ENCODE measurements at places on chromosomes 3 and 15.

DNA sequence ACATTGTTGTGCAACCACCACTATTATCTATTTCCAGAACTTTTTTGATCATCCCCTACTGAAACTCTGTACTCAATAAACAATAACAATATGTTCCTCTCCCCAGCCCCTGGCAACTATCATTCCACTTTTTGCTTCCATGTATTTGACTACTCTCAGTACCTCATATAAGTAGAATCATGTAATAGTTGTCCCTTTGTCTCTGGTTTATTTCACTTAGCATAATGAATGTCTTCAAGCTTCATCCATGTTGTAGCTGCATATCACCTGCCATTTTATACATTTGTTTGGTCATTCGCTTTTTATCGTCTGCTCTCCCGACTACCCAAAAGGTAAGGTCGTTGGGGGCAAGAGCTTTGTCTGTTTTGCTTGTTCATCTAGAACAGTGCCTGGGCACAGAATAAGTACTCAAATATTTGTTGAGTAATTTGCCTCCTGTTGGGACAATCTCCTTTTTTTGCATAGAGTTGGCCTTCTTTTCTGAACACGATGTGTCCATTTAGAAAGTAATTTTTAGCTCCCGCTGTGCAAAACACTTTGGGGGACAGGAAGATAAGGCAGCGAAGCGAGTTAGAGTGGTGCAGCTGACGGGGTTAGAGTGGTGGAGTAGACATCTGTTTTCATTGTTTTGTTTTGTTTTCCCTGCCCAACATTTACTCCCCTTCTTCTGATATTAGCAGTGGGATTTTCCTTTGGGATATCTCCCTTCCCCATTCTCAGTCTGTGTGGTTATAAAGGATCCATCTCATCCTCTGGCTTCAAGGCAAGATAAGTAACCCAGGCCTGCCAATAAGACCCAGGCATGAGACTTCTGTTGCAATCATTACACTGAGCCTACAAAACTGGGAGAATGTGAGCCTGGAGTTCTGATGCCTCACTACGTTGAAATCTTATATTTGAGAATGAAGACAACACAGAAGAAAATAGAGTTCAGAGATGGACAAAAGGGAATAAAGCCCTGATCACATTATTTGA is 83.4 kb upstream of the RNU6-1 start:
- DNase-seq = peak; percentile 85

- DNase-seq = no peak
These were observed 158.5 kb downstream of the FEZF2 start for GRCh38 chr3:62214850-62215249.

DNA sequence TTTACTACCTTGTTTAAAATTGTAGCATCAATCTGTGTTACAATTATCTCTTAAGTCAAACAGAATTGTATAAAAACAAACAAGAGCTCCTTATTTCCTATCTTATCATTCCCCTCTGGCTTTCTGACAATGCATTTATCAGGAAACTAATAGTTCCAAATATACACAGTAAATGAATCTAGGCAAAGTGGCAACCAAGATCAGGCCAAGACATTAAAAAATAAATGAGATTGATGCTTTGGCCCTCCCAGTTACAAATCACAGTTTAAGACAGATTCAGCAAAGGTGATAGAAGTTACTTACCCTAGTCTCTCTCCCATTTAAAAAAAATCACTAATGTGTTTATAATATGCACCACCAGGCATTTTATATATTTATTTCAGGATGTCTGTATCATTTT is 236.7 kb downstream of the EPHA3 start:
- DNase-seq = no peak

- DNase-seq = no peak
These were observed 2.6 kb upstream of the ACKR4 start for GRCh38 chr3:132594498-132594897.

GRCh38 chr3:162699291-162699690 is 1202.7 kb downstream of the OTOL1 start:
- DNase-seq = no peak

DNA sequence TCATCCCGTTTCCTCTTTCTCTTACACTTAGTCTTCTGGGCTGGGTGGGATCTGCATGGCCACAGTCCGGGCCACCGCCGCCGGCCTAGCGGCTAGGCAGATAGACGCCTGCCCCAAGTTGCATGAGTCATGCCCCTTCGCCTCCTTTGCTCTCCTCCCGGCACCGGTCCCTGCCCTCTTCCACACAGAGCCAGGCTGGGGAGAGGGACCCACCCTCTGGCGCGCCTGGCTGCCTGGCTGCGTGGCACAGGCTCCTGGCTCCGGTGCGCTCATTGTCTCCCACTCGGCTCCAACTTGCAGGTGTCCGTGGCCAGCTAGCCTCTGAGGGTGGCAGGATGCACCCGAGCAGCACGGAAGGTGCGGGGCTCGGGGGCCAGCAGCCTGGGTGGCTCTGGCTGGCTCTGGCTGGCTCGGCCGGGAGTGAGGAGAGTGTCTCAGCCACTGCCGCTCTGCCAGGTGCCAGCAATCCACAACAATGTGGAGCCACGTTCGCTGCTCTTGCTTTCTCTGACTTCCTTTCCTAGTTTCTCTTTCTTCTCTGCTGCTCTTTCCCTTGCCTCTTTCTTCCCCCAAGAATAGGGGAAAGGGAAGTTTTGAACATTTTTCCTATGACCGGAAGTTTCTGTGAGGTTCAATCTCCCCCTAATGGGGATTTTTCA is 22.4 kb upstream of the MTHFS start:
- DNase-seq = no peak

DNA sequence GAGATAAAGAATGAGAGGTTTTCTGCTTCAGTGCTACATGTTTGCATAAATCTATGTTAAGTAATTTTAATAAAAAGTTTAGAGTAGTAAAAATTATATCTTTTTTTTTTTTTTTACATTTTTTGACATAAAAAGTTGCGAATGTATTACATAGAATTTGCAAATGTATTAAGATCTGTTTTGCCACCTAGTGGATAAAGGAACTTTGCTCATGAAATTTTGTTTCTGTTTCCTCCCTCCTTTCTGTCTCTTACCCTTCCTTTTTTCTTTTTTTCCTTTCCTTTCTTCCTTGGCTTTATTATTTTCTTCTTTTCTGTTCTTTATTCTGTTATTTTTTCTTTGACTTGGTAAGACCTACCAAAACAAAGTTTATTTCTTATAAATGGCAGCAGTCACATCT is 58.5 kb upstream of the UTS2B start:
- no peak for DNase-seq

DNA sequence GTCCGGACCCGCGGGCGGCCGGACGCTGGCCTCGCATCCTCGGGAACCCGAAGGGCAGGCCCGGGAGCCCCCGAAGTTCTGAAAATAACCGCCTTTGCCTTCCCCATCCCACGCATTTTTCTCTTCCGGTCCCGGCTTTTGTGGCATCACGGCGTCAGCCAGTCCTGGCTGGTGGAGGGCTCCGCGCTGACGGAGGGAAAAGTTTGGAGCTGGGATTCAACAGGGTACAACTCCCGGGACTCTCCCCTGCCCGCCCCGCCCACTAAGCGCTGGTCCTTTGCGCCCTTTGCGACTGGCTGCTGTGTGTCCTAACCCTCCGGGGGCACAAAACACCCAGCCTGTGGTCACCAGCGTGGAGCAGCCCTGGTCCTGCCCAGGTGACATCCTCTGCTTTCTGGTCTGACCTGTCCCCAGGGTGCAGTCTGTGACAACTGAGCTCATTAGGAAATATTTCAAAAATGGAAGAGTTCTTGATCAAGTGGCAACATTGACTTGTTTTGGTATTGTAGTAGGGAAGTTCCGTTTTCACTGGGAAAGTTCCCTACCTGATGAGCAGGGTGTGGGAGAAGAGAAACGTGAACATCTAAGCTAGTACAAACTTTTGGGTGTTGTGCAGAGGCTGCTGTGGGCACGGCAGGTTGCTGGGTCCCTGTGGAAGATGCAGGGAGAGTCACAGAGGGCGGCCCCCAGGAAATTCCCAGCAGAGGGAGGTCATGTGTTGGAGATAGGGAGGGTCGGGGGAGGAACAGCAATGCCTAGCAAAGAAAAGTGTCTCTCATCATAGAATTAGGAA is 775 bp downstream of the ARNT2 start:
- no peak for DNase-seq
